ENCODE measurements at places on chromosomes 4 and X. TPM values are rescaled to one million over a fixed set of nuclear protein-coding genes. Genes with fewer than 3 reads are reported as not detected.

The MAN2B2 gene
- total RNA-seq = 9.5 TPM

The DTHD1 gene
- total RNA-seq = not detected

The ZNF718 gene
- 0.40 TPM for total RNA-seq

The USP26 gene
- total RNA-seq = not detected

The PDZD4 gene
- 3.7 TPM for total RNA-seq

The SLC39A8 gene
- 10.3 TPM for total RNA-seq

The ADH4 gene
- not detected for total RNA-seq

The WDFY3 gene
- 5.7 TPM for total RNA-seq

The GAGE2A gene
- total RNA-seq = not detected

The KANTR gene
- 1.3 TPM for total RNA-seq

The MAP7D2 gene
- 5.2 TPM for total RNA-seq

The FRMD7 gene
- total RNA-seq = not detected

The FABP2 gene
- not detected for total RNA-seq

The RNF150 gene
- total RNA-seq = 0.26 TPM

The CT45A5 gene
- total RNA-seq = 0.08 TPM

The PLS3 gene
- 174 TPM for total RNA-seq

The PDCL2 gene
- not detected for total RNA-seq

The COX7B2 gene
- not detected for total RNA-seq

The TCEAL6 gene
- total RNA-seq = not detected

The GUCY1A1 gene
- total RNA-seq = not detected

The XKRX gene
- 0.89 TPM for total RNA-seq

The AGTR2 gene
- not detected for total RNA-seq

The AMTN gene
- total RNA-seq = 0.15 TPM

The IL1RAPL2 gene
- total RNA-seq = not detected

The MAP3K15 gene
- 1.7 TPM for total RNA-seq

The GPR173 gene
- not detected for total RNA-seq

The NUP62CL gene
- 16.4 TPM for total RNA-seq

The DCAF12L1 gene
- not detected for total RNA-seq

The CLDN22 gene
- total RNA-seq = not detected

The GCNA gene
- total RNA-seq = 1.7 TPM

The RTL5 gene
- total RNA-seq = 2.2 TPM

The CDX4 gene
- not detected for total RNA-seq

The F8A2 gene
- not detected for total RNA-seq

The PARM1 gene
- total RNA-seq = 0.51 TPM

The EDNRA gene
- total RNA-seq = 0.21 TPM

The DCAF8L2 gene
- not detected for total RNA-seq

The GPR143 gene
- total RNA-seq = 0.21 TPM

The GAGE12H gene
- total RNA-seq = not detected

The ASB12 gene
- not detected for total RNA-seq

The ADGRL3 gene
- 0.06 TPM for total RNA-seq

The UGT2A2 gene
- not detected for total RNA-seq

The MSN gene
- total RNA-seq = 294 TPM

The AWAT2 gene
- total RNA-seq = not detected

The SSX3 gene
- not detected for total RNA-seq

The SH3BGRL gene
- total RNA-seq = 48.3 TPM

The MAGEH1 gene
- total RNA-seq = 7.3 TPM

The STBD1 gene
- total RNA-seq = 12.5 TPM

The RAB9A gene
- 31.2 TPM for total RNA-seq

The RIBC1 gene
- total RNA-seq = 0.85 TPM

The WNK3 gene
- total RNA-seq = 0.11 TPM

The ERCC6L gene
- total RNA-seq = 10.7 TPM

The PLXNB3 gene
- 3.9 TPM for total RNA-seq

The DUSP21 gene
- not detected for total RNA-seq

The APLN gene
- 0.77 TPM for total RNA-seq

The TEX11 gene
- not detected for total RNA-seq

The DACH2 gene
- not detected for total RNA-seq

The SLC4A4 gene
- total RNA-seq = 1.6 TPM

The PWWP3B gene
- 0.01 TPM for total RNA-seq

All from A549 treated with AZD2906 at 1 μM for 4 hours (cell line).